ENCODE measurements at places on chromosomes 2 and 18.

DNA sequence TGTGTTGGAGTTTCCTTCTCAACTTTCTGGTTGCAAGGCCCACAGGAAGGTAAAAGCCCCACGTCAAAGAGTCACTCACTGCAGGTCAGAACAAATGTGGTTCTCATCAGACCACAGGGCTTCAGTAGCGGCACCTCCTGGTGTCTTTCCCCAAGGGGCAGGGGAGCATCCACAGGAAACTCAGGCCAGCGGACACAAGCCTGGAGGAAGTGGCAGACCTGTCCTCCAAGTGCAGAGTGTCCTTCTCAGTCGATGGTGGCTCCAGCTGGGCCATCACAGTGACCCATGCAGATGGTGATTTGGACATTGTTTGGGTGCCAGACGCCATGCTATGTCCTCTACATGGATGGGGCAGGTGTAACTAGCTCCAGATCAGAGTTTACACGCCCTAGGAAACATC is 84.9 kb downstream of the ACKR3 start:
- DNase-seq = no peak

GRCh38 chr2:119049968-119050704 is 108.1 kb downstream of the MARCO start:
- DNase-seq = no peak

DNA sequence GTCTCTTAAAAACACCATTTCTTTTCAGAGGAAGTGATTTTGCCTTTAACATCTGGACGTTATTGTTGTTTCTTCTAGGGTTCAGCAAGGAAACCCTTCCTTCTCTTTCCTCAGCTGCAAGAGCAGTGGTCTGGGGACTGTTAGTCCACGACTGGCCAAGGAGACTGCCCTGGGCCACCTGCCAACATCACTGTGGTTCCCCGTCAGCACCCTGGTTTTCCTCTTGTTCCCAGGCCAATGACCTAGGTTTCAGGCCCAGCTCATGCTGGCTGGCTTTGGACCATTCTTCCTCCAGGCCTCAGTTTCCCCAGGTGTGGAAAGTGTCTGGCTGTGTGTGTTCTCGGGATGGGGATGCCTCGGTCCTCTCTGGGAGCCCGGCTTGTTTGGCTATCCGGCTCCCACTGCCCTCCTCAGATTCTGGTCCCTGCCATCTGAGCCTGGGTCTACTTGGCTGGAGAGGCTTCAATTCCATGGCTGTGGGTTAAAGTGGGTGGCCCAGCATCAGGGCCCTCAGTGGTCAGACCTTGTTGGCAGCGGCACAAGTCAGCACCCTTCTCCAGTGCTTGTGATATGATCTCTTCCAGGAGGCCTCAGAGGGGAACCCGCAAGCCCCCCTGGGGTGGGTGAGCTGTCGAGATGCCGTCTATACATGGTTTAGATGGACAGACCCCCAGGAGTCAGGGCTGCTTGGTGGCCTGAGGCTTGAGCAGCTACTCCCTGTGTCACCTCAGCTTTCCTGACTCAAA is 234.3 kb upstream of the HS6ST1 start:
- DNase-seq = no peak

DNA sequence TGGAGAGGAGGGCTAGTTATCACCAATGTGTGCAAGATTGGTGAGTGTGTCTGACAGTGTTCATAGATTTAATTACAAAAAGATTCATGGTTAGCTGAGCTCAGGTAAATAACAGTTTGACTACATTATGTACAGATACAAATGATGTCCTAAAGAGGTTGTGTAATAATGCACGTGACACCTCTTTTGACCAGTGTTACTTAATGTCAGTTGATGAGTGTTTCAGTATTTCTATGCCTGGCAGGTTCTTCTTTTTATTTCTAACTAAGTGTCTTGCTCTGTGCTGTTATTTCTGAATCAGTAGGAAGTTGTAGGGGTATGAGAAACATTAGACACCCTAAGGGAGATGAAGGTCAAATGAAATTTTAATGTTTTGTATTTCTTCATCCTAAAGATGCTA is 7.9 kb upstream of the INHBB start:
- DNase-seq = no peak

DNA sequence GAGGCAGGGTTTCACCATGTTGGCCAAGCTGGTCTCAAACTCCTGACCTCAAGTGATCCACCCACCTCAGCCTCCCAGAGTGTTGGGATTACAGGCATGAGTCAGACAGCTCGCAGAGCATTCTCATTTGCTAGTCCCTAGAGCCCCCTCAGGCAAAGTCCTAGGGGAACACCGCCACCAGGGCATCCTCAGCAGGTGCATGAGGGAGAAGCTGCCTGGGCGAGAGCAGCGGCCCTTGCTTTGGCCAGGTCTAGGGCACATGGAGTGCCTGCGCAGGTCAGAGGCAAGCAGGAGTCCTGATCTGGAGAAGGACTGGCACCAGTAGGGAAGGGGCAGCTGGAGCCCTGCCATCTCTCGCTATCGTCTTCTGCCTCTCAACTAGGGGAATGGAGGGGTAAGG is 32.4 kb downstream of the NGEF start:
- DNase-seq = no peak

GRCh38 chr2:37555457-37555856 is 116.0 kb downstream of the CDC42EP3 start:
- no peak for DNase-seq

- DNase-seq = peak; percentile 44
Measured at GRCh38 chr2:68726608-68727367, 7.8 kb upstream of the ARHGAP25 start.

- DNase-seq = no peak
Measured at GRCh38 chr18:76384114-76384790, 110.8 kb downstream of the ZNF516 start.

Measured in activated CD4-positive, CD25-positive, alpha-beta regulatory T cell (primary cell).